ENCODE measurements at places on chromosomes 2 and 18.

- no peak for DNase-seq
Observed at GRCh38 chr2:179995741-179996515, 11.2 kb downstream of the CWC22 start.

- no peak for DNase-seq
Observed at GRCh38 chr2:158935617-158936016, 32.8 kb upstream of the TANC1 start.

DNA sequence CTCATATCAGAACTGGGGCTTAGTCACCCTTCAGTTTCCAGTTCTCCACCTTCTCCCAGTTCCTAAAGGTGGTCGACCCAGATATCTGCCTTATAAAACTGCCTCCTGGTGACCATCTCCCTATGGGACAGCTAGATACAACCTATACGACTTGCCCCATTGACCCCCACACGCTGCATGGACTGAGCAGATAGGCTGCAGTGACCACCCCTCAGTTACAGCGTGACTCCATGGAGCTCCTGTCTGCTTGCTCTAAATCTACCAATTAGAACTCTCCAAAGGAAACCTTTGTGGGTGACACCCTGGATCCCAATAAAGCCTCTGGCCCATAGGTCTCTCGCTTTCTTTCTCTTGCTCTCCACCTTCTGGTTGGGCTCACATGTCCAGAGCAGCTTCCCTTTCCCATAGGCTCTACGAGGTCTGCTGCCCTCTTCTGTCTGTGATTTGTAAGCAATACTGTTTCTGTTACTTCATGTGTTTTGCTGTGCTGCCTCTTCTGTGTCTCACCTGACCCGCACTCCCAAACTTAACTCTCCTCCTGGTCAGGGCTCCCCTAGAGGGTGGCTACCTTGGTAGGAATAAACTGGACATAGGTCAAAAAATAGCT lies 971.3 kb upstream of the FAM98A start:
- no peak for DNase-seq

DNA sequence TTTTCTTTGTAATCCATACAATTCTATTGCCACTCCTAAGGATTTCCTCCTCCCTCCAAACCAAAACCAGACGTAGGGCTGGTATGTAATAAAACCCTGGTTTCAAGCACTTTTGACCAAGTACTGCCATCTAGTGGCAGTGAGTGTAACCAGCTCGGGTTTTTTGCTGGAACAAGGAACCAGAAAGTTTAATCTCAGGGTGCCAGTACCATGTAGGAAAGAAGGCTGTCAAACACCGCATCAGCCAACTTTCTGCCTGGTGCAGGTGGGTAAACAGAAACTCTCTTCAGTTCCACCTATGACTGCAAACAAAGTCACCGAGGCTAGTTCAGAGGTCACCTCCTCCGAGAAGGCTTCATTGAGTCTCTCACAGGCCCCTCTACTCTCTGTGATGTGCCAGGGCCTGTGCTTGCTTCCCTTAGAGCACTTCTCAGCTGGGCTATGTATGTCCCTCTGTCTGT lies 10.2 kb upstream of the THNSL2 start:
- DNase-seq: no peak

- DNase-seq: no peak
Observed at GRCh38 chr2:41597680-41598079, 450.1 kb upstream of the PKDCC start.

GRCh38 chr2:106189325-106189724 lies 4.8 kb downstream of the UXS1 start:
- DNase-seq: no peak

DNA sequence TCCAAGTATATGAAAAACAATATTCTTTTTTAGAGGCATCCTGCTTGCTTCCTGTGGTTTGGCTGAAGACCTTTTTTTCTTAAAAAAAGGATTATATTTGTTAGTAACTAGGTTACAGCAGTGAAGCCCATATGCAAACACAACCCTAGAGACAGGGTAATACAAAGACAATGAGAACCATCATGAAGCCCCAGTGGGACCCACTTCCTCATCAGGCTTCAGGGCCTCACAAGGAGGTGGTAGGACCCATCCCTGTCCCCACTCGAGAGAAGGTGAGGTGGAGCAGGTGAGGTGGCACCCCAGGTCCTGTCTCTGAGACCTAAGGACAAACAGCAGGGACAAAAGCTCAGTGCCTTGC lies 80.3 kb downstream of the EDAR start:
- DNase-seq: no peak

- no peak for DNase-seq
Observed at GRCh38 chr2:174326161-174327020, 8.4 kb upstream of the SP9 start.

GRCh38 chr2:98028931-98029717 lies 33.4 kb upstream of the TMEM131 start:
- DNase-seq: no peak

DNA sequence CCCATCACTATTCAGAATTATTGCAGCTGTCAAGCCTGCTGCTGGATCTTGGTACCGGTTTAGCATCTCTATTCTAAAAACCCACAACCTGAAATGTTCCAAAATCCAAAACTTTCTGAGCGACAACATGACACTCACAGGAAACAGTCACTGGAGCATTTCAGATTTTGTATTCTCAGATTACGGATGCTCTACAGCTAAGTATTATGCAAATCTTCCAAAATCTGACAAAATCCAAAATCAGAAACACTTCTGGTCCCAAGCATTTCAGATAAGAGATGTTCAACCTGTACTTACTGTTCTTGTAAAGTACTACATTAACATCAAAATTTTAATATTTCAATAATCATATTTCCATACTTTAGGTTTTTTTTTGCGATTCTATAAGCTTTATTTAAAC lies 12.4 kb downstream of the PDIA6 start:
- no peak for DNase-seq

- DNase-seq: no peak
Observed at GRCh38 chr18:26941584-26941983, 76.1 kb upstream of the AQP4 start.

- no peak for DNase-seq
Observed at GRCh38 chr2:228669690-228670089, 488.2 kb upstream of the SPHKAP start.

- DNase-seq: no peak
Observed at GRCh38 chr2:45797451-45798230, 146.2 kb downstream of the PRKCE start.

GRCh38 chr2:178990533-178991241 lies 59.2 kb downstream of the CCDC141 start:
- DNase-seq: no peak

GRCh38 chr2:239187464-239188253 lies 213.2 kb downstream of the HDAC4 start:
- no peak for DNase-seq

GRCh38 chr18:76377359-76377756 lies 117.7 kb downstream of the ZNF516 start:
- no peak for DNase-seq

DNA sequence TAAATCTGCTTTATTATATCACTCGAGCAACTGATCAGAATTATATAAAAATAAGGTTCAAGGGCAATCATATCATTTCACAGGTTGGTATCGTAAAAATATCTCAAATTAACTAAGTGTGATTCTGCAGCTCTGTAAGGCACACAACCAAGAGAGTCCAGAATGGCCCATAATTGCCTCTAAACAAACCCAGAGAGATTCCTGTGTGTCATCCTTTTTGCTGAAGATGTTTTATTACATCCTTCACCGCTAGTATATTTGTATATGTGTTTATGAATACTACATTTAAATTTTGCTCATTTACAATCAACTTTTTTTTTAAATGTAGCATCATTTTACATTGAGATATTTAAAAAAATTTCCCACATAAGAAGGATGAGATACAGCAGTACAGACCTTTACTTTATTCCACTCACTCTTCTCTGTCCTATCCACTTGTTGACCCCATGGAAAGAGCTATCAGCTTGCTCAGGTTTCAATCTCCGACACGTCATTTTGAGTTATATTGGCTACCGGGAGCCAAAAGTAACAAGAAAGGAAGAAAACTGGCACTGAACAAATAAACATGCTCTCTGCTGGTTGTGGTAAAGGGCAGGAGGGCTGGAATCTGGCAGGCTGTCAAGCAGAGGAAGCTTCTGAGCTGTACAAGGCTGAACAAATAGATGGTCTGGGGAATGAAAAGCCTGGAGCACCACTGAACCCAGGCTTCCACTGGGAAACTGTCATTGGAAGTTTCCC lies 23.1 kb downstream of the PLA2R1 start:
- DNase-seq: no peak

DNA sequence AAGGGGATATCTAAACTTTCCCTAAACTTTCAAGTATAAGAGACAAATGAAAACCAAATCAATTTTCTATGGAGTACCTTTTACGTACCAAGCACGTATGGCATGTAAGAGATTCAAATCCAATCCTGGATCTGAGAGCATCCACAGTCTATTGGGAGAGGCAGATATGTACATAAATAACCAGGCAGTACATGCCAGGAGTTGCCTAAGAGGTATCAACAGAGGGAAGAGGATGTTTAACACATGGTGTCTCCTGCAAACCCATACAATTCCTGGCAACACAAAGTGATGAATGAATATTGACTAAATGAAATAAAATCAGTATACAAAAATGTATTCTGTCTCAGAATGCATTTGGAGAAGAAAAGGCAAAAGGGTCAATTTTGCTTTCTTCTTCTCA lies 116.6 kb downstream of the PIGN start:
- DNase-seq: no peak

DNA sequence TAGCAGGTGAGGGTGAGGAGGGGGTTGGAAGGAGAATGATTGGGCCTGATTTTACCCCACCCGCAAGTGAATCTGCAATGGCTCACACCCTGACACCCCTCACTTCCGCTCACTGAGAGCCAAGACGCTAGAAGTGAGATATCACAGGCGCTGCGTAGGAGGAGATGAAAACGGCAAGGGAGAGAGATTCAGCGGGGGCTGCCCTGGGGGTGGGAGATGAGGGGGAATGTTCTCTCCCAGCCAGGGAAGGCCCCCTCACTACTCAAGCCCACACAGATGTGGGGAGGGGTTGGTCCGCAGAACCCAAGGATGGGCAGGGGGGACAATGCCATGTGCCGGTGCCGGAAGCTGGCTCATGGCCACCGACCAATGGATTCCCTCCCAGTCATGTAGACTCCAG lies 32.9 kb downstream of the LOXHD1 start:
- DNase-seq: no peak

DNA sequence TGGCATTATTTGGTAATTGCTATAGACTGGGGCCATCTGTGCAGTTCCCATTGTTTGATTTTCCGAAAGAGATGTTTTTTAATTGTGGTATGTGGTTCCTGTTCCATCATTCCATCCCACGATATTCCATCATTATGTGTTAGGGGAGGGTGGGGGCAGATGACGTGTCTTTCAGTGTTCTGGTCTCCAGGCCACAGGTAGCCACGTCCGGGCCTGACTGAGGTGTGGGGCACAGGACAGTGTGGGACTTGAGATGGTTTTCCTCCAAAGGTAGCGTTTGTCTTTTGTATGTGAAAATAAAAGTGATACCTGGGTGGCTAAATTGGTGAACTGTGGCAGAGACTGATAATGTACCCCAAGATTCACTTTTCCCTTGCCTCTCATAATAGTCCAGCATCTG lies 192.2 kb upstream of the HAAO start:
- DNase-seq: no peak

DNA sequence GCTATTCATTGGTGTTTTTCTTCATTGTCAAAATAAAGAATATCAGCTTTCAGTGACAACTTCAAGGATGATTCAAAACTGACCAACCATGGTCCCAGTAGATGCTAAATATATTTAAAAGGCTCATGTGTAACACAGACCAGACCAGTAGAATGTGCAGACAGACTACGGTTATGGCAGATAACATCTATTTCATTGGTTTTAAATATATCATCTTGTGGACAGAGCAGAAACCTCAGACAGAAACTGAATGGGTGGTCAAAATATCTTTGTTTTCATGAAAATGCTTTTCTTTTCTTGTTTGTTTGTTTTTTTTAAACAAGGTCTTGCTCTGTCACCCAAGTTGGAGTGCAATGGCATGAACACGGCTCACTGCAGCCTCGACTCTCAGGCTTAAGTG lies 107.4 kb upstream of the CREB1 start:
- DNase-seq: no peak

DNA sequence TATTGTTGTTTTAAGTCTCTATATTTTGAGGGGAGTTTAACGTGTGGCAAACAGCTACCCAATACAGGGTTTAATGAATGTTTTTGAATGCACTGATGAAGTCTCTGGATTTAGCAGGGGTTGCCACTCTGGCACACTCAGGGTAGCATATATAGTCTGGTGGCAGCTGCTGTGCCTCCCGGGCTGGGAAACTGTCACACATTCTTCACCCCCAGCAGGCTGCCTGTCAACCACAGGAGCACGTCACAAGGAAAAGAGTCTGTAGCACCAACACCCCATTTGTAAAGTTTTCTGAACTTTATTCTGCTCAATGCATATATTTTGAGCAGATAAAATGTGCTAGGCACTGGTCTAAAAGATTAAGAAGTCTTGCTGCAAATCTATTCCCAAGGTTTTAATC lies 39.3 kb downstream of the NGEF start:
- no peak for DNase-seq

- DNase-seq: no peak
Observed at GRCh38 chr18:77647472-77647871, 397.8 kb downstream of the GALR1 start.

DNA sequence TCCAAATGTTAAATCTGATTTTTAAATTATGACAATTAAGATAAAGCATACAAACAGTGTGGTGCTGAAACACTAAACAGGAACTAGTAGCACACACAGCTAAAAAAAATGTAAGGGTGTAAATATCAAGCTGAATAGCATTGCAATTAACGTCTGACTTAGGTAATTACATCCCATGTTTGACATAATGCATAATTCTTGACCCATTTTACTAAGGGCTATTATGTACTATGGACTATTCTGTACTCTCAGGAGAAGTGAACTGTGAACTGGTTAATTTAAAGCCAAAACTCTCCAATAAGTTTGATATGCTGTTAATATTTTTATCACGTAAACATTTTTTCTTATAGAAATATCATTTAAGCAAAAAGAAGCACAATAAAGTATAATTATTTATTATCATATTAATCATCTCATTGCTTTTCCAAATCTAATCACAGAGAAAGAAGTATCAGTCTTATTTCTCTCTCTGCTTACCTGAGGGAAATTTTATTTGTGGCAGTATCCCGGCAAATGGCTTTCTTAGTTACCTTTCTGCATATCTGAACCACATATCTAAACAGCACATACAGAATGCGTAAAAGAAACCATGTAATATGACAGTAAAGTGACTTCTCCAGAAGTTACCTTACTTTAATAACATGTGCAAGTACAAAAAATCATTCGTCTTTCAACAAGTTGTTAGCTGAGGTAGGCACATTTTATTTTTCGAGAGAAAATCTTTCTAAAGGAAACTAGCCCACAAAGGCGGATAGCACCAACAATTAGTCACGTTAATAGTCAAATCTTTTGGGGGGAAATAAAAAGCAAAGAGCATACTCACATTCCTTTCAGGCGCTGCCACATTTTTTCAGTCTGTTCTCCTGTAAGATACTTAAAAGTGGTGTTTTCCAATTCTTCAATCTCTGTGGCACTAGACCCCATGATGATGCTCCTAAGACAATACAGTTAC lies 94.9 kb upstream of the PDE1A start:
- DNase-seq: peak; percentile 42

- no peak for DNase-seq
Observed at GRCh38 chr2:8357738-8358518, 323.9 kb upstream of the ID2 start.
